Heart right ventricle (tissue), 16 donors: ENCODE measurements at places on chromosomes 5 and 9.

DNA sequence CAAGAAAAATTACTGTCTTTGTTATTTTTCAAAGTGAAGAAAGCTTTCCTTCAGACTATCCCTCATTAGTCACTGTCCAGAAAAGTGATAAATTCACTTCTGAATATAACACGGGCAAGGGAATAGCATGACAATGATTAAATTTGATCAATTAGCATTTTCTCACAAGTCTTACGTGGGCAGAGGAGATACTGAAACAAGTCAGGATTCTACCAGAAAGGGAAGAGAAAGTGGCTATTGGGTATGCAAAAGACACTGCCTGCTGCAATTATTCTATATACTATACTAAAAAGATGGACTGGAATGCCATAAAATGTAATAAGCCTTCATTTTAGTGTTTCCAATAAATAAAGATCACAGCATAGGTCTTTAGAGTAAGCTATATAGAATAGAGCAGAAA lies 7.4 kb downstream of the COX7C start:
- no peak for DNase-seq

GRCh38 chr5:83450967-83451248 lies 20.6 kb upstream of the VCAN start:
- no peak for DNase-seq

- DNase-seq, result no peak
These were observed 74.0 kb downstream of the COL27A1 start for GRCh38 chr9:114229295-114229694.

DNA sequence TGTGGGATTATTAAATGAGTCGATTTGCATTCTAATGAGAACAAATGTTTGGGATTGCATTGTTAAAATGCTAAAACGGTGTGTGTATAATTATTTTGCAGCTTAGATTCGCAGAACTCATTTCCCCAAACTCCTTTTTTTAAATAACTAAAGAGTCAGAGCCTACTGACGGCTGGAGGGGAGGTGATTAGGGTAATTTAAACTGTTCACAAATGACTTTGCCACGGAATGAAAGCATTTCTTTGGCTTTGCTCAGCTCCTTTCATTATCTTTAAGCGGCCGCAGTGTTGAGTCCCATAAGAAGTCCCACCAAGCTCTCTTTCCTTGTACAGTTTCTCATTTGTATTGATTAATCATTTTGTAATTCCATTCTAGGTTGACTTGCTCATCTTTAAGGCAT lies 1632.8 kb downstream of the MAT2B start:
- no peak for DNase-seq
